Aorta (tissue), 5 donors: ENCODE measurements at places on chromosomes 6 and 20. TPM values are rescaled to one million over a fixed set of nuclear protein-coding genes. Genes with fewer than 3 reads are reported as not detected.

DNA sequence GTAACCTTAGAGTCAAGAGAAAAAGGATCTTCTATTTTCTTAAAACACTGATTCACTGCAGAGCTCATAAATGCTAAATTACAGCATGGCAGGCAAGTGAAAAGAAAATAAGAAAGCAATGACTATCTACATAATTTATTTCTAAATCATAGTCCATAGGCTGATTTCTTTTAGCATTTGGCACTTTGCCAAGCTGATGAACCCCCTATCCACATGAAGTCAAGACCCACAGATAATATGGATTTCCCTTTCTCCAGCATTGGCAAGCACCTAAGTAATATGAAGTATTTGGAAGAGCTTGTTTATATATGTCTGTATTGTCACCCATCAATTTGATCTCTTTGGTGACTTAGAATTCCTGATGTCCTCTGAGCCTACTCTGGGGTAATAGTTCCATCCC, 47.9 kb upstream of the MRAP2 start:
- DNase-seq: no peak

Gene SH3BGRL2
- 23.5 TPM for total RNA-seq

DNA sequence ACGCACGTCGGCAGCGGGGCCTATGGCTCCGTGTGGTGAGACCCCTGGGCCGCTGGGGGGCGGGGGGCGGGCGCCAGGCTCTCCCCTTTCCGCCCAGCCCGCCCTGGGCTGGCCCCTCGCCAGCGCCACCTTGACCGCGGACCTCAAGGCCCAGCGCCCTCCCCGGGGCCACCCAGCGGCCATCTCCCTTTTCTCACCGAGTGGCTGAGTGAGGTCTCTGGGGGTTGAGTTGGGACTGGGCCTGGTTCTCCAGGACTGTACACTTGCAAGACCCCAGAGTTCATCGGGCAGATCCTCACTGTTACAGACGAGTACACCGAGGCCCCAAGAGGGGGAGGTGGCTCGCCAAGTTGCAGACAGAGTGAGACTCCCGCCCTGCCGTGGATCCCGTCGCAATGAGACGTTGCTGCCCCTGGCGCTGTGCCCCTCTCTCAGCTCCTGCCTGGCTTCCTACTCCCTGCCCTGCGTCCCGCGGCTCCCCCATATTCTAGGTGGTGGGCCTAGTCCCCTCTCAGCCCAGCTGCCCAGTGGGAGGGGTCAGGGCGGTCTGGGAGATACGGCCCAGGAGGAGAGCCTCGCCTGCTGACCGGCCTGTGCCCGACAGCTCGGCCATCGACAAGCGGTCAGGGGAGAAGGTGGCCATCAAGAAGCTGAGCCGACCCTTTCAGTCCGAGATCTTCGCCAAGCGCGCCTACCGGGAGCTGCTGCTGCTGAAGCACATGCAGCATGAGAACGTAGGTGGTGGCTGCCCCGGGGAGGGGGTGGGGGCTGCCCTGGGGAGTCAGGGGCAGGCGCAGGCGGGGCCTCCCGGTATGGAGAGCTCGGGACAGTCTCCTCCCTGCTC, 576 bp downstream of the MAPK13 start:
- no peak for DNase-seq

- no peak for DNase-seq
Measured at GRCh38 chr6:124577734-124578281, 384.4 kb upstream of the RNF217 start.

GRCh38 chr20:59289994-59290393, 10.4 kb upstream of the EDN3 start:
- no peak for DNase-seq

DNA sequence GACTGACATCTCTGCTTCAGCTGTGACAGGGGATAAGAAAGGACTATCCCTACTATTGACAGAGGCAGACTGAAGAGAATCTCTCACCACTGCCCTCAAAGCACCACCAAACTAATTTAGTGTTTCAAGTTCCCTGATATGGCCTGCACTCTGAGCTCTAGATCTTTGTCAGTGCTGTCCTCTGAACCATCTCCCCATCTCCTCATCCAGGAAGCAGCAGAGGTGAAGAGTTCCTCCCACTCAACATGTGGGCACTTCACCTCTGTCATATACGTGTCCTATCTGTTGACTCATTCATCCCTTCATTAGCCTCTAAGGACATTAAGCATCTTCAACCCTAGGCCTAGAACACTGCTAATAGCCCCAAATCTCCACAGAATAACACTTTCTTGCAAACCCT, 14.1 kb downstream of the FAM210B start:
- DNase-seq: no peak

GRCh38 chr6:7647504-7647903, 57.5 kb downstream of the SNRNP48 start:
- DNase-seq: no peak

Gene FOXS1
- total RNA-seq: 10.0 TPM

DNA sequence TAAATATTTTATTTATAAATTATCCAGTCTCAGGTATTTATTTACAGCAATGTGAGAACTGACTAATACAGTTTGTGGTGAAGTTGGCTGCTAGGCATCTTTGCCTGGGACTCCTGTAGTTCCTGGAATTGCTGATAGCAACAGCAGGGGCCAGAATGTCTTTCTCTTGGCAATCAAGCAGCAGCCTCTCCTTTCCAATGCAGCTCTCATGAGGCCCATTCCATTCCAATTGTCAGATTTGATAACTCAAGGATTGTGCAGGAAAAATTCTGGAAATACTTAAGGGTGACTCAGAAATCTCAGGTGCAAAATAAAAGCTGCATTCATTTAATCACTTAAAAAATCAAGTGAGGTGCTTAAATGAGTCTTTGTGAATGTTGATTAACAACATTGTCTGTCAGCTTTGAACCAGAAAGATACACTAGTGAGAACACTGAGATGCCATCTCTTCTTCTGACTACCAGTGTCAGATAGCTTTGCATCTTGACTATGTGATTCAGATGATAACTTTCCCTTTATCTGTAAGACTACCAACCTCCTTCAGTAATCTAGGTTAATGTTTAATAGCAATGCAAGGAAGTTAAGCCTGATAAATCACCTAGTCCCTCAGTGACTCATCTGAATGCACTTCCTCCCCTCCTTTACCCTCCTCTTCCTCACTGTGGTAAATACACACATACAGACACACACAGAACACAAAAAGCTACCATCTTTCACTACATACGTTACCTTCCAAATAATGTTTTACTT, 32.1 kb upstream of the COL21A1 start:
- no peak for DNase-seq

DNA sequence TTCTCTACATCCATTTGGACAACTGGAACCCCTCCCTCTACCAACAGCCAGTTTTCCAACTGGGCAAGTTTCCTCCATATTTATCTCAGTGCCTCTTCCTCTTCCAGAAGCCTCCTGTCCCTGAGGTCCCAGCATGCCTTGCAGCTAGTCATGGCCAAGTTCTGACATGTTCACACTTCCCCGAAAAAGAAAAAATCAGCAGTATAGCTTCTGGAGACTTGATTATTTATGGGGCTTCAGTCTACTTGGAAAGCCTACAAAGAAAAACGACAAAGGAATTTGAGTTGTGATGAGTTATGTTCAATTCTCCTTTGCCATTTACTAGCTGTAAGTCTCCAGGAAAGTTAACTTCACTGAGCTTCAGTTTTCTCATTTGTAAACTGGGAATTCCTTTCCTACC, 406.5 kb downstream of the MAFB start:
- DNase-seq: no peak
